ENCODE measurements at places on chromosomes 5 and 9.

GRCh38 chr9:19689328-19690101 lies 99.3 kb downstream of the SLC24A2 start:
- no peak for DNase-seq

DNA sequence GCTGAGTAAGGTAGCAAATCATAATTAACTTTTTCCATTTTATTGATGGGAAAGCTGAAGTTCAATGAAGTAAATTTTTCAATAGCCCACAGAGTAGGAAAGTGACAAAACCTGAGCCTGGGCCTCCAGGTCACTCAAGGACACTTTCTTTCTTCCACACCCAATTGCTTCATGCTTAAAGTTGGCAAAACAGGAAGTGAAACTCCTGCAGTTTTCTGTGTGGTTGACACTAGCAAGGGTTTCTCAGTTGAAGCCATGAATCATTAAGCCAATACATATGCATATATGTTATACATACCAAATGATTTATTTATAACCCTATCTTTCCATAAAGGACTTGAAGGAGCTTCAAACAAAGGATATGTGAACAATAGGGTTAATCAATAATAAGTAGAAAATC lies 13.9 kb downstream of the TLR4 start:
- DNase-seq: peak; percentile 88

DNA sequence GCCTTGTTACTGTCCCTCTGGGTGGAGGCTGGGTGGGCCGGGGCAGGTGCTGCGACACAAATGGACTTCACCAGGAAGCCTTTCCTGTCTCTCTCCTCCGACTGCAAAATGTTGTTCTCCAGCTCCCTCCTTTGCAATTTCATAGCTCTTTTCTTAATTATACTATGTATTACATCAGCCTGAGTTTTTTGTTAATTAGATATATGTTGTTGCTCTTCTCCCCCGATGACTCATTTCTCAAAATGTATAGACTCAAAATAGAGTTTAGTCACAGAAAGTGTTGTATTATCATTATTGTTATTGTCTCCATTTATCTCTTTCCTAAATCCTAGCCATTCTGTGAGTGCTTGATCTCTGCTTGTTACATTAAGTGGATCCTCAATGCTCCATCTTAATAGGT lies 122.4 kb upstream of the OSMR start:
- no peak for DNase-seq

GRCh38 chr9:121744002-121744686 lies 92.7 kb downstream of the DAB2IP start:
- no peak for DNase-seq

GRCh38 chr5:52520171-52520570 lies 267.5 kb upstream of the ITGA1 start:
- no peak for DNase-seq

GRCh38 chr5:620586-621180 lies 8.5 kb downstream of the CEP72 start:
- DNase-seq: no peak

DNA sequence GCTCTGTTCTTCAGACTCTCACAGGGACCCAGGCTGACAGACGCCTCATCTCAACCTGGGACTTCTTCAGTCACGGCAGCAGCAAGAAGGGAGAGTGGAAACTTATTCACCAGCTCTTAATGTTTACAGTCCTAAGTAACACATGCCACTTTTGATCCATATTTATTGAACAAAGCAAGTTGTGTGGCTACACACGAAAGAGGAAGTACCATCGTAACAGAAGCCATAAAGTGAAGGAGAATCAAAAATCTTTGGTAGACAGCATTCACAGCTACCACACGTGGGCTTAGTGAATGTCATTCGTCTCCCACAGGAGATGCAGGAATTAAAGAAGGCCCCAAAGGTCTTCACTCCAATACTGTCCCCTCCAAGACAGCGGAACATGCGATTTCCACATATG lies 582.6 kb downstream of the CETN3 start:
- DNase-seq: no peak

- DNase-seq: peak; percentile 11
Observed at GRCh38 chr9:93132287-93132927, 1.6 kb downstream of the NINJ1 start.

DNA sequence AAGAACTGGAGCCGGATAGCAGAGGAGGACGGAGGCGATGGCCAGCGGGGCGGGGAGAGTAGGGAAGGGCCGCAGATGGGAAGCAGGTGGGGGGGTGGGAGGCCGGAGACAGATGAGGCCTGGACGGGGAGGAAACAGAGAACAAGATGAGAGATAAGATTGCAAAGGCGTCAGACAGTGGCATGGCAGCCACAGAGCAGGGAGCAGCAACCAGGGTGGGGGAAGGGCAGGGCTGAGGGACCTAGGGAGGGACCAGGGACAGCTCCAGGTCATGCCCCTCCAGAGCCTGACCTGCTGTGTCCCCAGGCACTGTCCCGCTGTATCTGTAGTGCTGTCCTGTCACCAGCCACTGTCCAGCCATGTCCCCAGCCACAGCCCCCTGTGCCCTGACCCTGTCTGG lies 49.6 kb upstream of the LMX1B start:
- DNase-seq: no peak

GRCh38 chr9:113465599-113466140 lies 2.1 kb downstream of the RGS3 start:
- no peak for DNase-seq

DNA sequence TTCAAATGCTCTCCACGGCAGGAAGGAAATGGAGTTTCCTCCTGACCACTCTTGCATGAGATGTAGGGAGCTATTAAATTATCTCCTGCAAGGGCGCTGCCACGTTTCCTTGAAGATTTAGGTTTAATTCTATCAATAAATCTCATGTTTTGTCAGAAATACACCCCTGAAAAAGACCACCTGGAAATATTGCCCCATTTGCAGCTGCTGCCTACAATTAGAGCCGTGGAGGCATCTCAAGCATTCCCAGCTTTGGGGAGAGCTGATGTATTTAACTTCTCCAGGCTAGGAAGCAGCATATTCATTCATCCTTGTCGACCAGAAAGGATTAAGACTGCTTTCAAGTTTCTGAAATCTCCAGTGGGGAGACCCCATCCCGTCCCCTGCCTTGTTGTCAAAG lies 40.5 kb downstream of the CCNJL start:
- no peak for DNase-seq

- peak; percentile 70 for DNase-seq
Observed at GRCh38 chr9:87529671-87530070, 32.0 kb downstream of the DAPK1 start.

GRCh38 chr9:70410368-70410767 lies 4.1 kb downstream of the KLF9 start:
- DNase-seq: no peak

DNA sequence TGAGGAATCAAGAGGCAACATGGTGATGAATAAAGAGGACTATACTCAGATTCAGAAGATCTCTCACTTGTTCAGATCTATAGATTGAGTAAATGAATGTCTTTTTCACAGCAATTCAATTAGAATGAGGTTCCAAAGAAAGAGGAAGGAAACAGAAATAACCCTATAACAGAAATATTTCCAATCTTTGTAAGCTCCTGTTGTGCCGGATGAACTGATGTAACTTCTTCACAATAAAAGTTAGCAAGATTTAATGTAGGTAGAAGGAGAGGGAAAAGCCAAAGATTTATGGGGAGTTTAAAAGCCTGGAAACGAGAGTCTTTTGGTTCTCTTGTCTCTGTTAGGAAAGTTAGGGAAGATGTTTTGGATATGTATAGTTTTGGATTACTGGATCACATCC lies 92.1 kb downstream of the PBX3 start:
- DNase-seq: peak; percentile 13

GRCh38 chr9:13431222-13431536 lies 151.7 kb upstream of the MPDZ start:
- DNase-seq: no peak

GRCh38 chr9:131203431-131204218 lies 72.7 kb downstream of the FAM78A start:
- no peak for DNase-seq

GRCh38 chr5:127826011-127826410 lies 122.8 kb downstream of the CCDC192 start:
- no peak for DNase-seq

DNA sequence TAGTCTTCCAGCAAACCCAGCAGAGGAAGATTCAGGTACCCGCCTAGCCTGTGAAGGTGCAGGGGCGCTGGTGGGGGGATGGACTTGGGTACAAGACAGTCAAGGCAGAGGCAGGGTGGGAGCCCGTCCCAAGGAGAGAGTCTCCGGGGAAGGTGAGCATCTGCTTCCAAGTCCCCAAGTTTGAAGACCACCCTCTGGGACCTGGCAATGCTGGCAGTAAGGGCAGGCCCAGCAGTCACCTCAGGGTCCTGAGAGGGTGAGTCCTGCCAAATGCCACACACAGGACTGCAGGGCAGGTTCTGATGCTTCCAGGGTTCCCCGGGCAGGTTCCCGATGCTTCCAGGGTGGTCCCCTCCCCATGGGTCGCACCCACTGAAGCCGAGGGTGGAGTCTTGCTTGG lies 261.8 kb upstream of the IRX1 start:
- DNase-seq: no peak

GRCh38 chr5:180810959-180811622 lies 8.5 kb upstream of the MGAT1 start:
- no peak for DNase-seq

GRCh38 chr5:168931638-168932345 lies 352.6 kb upstream of the PANK3 start:
- DNase-seq: no peak

GRCh38 chr5:113194591-113194990 lies 218.0 kb downstream of the DCP2 start:
- no peak for DNase-seq

- no peak for DNase-seq
Observed at GRCh38 chr5:73506459-73506955, 8.3 kb downstream of the BTF3 start.

DNA sequence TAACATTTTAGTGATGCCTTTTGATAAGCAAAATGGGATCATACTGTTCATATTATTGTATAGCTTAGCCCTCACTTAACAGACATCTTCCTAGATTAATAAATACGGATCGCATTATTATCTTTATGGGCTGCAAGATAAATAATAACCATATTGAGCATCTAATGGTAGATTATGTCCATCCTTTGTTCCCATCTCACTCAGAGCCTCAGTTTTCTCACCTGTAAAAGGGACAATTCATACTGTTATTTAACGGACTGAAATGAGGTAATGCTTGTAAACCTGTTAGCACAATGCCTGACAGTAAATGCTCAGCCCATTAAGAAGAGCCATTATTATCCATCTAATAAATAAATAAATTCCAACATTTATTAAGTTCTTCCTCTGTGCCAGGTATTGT lies 3.0 kb upstream of the RPL26L1 start:
- no peak for DNase-seq

GRCh38 chr5:122258241-122258640 lies 53.8 kb upstream of the SNCAIP start:
- no peak for DNase-seq

DNA sequence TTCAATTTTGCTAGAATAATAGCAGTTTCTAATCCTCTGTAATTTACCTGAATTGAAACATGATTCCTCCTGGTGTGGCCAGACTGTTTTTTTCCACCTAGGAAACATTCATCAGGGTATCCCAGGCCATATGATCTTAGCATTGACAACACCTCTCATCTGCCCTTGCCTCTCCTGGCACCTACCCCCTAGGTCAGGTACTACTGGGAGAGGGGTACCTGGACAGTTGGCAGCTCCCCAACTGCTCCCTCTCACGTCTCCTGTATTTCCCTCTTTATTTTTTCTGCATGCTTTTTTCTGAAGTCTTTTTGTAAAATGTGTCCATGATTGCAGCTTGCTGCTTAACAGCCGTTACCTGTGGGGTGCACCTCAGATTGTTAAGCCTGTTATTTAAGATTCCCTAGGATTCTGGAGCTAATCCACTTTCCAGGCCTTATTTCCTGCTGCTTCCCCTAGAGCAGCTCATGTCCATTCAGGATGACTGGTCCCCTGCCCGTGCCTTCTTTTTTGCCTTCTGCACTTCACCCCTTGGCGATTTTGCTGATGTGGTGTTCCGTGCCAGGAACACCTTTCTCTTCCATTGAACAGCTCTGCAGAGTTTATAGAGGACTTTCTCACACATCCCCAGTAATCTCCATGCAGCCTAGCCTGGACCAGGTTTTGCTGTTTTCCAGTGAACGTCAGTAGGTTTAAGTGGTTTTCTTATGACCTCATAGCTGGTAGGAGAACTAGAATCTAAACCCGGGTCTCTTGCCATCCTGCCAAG lies 33.6 kb downstream of the SNX30 start:
- no peak for DNase-seq

Measured in CD14-positive monocyte (primary cell).